ENCODE measurements at places on chromosomes 4 and X.

DNA sequence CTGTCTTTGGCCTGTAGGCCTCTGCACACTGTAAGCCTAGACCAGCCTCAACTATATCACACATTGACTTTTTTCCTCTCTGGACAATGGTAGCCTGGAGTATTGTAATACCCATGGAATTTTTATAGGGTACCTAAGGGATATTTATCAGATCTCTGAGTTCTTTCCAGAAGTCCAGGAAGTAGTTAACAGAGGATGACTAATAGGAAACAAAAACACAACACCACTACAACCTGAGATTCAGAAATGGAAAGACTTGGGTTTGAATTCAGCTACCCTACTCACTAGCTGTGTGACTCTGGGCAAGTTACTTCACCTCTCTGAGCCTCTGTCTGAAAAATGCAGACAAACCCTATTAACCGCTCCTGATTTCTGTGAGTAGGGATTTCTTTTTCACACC, 7.7 kb upstream of the STX18 start:
- no peak for DNase-seq

DNA sequence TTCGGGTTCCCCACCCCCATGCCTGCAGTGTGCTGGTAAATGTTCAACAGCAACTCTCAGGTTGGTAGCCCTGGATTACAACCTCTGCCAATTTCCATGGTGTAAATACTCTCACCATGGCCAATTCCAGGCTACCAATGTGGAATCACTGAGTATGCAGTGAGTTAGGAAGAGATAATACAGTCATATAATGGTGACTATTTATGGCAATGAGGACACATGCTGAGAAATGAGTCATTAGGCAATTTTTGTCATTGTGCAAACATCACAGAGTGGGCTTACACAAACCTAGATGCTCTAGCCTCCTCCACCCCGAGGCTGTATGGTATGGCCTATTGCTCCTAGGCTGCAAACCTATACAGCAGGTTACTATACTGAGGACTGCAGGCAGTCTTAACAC, 4.6 kb upstream of the CLDN24 start:
- no peak for DNase-seq

DNA sequence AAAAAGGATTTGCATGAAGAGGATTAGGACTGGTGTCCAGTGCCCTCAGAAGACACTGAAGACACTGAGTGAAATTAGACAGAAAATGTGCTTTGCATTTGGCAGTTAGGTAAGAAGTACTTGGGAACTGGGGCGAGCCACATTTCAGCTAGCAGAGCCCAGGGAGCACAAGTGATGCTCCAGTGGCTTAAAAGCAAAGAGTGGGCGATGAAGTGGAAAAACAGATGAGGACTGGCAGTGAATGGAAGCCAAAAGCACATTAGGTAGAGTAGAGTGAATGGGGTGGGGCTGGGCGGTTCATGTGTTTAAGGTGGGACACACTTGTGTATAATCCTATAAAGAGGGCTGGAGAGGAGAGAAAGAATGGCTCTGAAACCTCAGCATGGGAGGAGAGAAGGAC, 18.4 kb downstream of the DCLK2 start:
- no peak for DNase-seq

GRCh38 chrX:25523574-25524540, 508.1 kb upstream of the ARX start:
- no peak for DNase-seq

GRCh38 chr4:152573861-152574260, 38.0 kb upstream of the FBXW7 start:
- no peak for DNase-seq

DNA sequence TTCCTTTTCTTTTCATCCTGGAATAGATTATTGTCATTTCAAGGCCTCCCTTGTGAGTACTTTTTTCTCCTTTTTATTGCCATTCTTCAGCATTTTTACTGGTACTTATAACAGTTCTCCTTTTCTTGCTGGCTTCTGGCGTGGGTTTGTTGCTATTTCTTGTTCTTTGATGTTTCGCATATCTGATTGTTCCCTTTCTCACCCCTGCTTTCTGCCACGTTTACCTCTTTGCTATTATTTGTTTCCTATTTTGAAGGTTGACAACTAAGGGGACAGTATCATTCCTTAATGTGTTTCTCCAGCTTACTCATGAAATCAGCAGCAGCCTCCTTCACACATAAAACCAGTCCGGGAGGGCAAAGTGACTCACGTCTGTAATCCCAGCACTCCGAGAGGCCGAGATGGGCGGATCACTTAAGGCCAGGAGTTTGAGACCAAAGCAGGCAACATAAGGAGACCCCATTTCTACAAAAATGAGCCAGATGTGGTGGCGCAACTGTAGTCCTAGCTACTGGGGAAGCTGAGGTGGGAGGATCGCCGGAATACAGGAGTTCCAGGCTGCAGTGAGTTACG, 72.6 kb downstream of the DMD start:
- no peak for DNase-seq

GRCh38 chr4:83862471-83862870, 326.6 kb downstream of the GPAT3 start:
- no peak for DNase-seq

GRCh38 chrX:95346856-95347255, 1337.8 kb upstream of the DIAPH2 start:
- no peak for DNase-seq

- no peak for DNase-seq
Measured at GRCh38 chr4:155610143-155610542, 56.5 kb upstream of the GUCY1A1 start.

DNA sequence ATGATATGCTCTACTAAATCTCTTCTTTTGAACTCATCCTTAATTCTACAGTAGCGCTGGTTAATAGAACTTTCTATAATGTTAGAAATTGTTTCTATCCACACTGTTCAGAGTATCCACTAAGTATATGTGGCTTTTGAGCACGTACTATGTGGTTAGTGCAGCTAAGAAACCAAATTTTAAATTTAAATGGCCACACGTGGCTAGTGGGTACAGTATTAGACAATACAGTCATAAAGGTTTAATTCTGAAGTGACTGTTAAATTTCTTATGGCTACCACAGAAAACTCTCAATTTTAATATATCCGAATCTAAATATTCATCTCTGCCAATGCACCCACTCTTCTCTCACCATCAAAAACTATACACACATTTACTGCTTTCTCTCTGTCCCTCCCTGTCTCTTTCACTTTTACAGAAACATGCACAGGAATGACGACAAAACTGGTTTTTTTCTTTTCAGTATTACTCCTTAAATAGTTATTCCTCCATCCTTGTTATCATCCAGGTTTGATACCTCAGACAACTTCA, 583.9 kb downstream of the KCTD8 start:
- DNase-seq: no peak
